ENCODE measurements at places on chromosomes 6 and 20.
A peak's percentile ranks its signal among the peaks of the same experiment; 100 is the strongest.

DNA sequence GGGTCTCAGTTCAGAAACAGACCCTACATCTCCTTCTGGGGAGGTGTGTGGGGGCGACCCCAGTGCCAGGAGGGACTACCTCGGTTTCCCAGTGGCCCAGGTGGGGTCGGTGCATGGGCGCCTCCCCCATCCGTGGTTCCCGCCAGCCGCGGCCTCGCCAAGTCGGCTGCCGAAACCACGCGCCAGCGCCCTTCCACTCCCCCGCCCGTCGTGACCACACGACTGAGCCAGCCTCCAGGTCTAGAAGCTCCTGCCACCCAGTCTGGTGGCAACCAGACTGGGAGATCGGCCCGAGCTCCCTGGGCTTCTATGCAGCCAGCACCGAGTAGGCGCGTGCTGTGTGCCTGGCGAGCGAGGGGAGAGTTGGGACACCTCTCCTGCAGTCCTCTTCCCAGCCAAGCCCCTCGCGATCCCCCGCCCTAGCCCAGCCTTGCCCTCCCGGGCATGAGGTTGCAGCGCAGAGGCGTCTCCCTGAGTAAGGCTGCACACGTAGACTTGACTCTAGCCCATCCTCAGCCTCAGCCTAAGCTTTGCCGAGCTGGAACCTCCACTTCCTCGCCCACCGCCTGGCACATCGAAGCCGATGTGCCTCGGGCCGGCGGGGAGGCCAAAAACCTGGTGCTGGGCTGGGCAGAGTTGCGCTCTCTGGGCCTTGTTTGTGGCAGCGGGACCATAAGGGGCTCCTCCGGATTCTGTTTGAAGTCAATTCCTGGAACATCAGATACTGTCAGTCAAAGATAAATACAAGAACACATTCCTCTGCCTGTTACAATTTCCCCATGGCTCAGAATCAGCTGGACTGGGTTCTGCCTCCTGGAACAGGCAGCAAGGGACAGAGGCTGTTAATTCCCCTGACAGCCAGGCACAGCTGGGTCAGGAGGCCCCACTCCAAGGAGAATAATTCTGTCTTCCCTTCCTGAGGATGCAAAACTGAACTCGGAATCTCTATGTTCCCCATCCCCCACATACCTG lies 1.5 kb upstream of the CPNE5 start:
- DNase-seq = no peak

- DNase-seq = no peak
Observed at GRCh38 chr6:158283304-158283980, 28.8 kb upstream of the TULP4 start.

- DNase-seq = no peak
Observed at GRCh38 chr6:104266922-104267321, 592.8 kb downstream of the HACE1 start.

- peak; percentile 98 for DNase-seq
Observed at GRCh38 chr6:31546958-31547726, at the start of gene NFKBIL1. Gene NFKBIL1, plus strand, starts transcription at chr6:31547608. Its CDS starts 87 bp downstream, at chr6:31547695.

- DNase-seq = no peak
Observed at GRCh38 chr6:165671222-165671768, 8.3 kb upstream of the PDE10A start.

DNA sequence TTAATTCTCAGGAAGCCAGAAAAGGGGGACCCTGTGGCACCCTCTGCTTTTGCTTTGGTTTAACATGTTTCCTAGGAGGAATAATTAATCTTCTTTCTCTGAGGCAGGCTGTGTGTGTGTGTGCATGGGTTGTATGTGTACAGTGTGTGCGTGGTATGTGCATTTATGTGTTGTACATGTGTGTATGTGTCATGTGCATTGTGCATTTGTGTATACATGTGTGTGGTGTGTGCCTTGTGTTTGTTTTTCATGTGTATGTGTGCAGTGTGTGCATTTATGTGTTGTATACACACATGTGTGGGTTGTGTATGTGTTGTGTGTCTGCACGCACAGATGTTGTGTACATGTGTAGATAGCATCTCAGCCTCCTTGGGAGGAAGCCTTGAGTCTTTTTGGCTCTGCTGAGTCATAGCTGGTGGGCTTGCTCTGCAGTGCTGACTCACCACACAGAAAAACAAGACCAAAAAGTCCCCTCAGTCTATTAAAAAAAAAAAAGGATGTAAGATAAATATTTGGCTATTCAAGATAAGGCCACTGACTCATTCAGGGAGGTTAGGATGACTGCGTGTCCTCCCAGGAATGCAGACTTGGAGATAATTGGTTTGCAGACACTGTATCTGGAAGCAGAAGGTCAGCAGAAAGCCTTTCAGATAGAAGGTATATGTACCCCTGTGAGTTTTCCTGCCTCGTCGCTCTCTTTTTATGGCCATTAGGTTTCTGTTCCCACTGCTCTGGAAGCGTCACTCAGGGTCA lies 58.6 kb downstream of the SYNJ2 start:
- no peak for DNase-seq

- DNase-seq = no peak
Observed at GRCh38 chr6:23790756-23791155, 335.3 kb upstream of the NRSN1 start.

DNA sequence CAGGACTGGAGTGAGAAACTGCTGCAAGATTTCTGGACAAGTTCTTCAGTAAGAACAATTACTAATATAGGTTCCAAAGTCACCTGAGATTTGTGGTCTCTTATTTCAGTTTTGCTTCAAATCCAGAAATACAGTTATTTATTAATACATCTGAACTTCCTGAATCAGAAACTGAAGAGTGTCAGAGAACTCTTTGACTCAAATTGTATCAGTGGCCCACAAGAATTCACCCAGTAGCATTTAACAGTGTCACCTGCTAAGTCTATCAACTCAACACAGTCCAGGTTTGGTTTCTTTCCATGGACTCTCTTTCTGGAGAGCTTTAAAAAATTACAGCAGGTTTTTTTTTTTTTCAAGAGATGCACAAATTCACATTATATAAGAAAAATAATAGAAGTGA lies 18.8 kb upstream of the NHSL1 start:
- no peak for DNase-seq

- DNase-seq = no peak
Observed at GRCh38 chr20:1702855-1703254, 45.3 kb upstream of the SIRPG start.

- DNase-seq = no peak
Observed at GRCh38 chr6:21340573-21340972, 253.0 kb upstream of the SOX4 start.

DNA sequence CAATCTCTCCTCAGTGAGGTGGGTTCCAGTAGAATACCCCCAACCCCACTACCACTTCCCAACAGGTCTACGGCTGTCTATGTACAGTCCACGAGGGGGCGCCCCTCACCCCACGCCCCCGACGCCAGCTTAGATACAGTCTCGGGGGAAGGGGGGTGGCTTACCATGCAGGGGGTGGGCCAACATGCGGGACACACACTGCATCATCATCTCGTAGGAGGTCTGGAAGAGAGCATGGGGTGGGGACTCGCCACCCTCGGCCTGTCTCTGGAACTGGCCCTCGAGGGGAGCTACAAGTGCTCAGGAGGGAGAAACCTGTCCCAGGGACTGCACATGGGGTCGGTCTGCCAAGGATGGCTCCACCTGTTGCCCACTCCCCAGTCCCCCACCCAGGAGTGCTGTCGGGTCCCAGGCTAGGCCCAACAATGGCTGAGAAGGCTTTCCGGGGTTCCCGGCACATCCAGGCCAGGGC lies 8.5 kb downstream of the MTCH1 start:
- DNase-seq = no peak

- peak; percentile 52 for DNase-seq
Observed at GRCh38 chr20:37567671-37568588, 40.3 kb upstream of the BLCAP start.

- DNase-seq = no peak
Observed at GRCh38 chr6:46586906-46587305, 65.7 kb downstream of the CYP39A1 start.

- DNase-seq = no peak
Observed at GRCh38 chr6:25027221-25027916, 91.6 kb upstream of the RIPOR2 start.

DNA sequence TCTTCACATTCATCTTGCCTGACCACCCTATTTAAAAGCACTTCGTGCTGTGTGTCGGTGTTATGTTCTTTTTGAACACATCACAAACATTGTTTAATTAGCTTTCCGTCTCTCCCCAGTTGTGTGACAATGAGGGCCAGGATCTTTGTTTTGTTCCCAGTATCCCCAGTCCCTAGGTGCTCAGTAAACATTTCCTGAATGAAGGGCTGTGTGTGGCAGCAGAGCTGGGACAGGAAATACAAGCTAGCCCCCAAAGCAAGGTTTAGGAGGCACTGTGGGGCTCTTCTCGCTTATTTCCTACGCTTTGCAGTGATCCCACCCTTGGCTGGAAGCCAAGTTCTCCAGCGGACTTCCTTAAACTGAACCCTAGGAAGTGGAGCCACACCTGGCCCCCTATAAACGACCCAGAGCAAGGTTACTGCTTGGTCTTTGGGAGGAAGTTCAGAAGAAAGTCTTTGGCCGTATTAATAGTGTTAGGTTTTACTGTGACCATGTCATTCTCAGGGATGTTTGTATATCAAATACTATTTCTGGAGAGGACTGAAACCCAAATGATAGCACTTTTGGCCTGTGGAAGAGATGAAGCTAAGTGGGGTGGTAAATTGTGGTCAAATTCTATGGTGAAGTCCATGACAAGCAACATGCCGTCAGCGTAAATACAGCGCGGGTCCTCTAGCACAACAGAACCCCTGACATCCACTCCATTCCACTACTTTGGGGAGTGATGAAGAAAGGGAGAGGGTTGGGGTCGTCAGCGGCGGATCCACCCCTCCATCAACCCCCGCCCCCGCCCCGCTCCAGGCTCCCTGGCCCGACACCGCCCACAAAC lies 570 bp upstream of the FANCE start:
- no peak for DNase-seq

DNA sequence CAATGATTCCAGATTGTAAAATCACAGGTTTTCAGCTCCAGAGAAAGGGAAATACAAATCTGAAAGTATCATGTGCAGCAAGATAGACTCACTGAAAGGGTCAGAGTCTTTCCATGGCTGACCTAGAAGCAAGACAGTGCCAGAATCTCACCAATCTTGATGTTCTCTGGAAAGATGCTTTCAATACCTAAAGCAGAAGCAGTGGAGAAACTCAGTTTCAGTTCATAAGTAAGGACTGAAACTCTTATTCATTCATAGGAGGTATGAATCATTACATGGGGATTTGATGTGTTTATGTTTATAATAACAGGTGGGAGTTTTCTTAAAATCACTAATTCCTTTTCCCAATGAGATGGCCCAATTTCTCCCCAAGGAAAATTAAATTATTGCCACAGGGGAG lies 42.5 kb downstream of the SLC2A12 start:
- DNase-seq = no peak

- DNase-seq = no peak
Observed at GRCh38 chr6:15389765-15390723, 144.2 kb downstream of the JARID2 start.

- DNase-seq = no peak
Observed at GRCh38 chr20:11902285-11902697, 15.4 kb upstream of the BTBD3 start.

DNA sequence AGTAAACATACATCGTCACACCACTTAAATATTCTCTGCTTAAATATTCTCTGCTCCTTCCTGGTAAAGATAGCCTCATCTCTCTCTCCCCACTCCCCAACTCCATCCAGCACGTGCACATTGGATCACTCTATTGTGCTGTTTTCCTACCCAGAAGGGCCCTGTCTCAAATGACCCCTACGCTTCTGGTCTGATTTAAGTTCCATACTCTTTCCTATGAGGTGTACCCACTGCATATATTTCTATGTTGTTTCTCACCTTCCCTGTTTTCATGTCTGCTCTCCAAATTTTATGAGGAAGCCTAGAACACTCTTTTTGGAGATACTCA lies 53.7 kb downstream of the HFE start:
- DNase-seq = no peak

DNA sequence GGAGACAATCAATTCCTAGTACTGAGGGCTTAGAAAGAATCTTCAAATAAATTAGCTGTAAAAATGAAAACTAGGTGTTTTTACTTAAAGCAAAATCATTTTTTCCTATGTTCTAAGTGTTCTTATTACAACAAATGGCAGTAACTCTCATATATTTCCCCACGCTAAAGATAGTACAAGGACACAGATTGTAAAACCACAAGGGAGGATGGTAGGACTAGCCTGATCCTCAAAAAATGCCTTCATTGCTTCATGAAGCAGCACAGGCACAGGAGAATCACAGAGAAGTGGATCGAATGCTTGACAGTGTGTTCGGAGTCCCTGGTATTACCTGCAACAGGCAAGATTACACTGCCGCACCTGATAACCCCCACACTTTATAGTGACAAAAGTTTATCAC lies 58.5 kb downstream of the SAMD3 start:
- no peak for DNase-seq

- DNase-seq = no peak
Observed at GRCh38 chr20:15638816-15639215, 934.4 kb downstream of the KIF16B start.

DNA sequence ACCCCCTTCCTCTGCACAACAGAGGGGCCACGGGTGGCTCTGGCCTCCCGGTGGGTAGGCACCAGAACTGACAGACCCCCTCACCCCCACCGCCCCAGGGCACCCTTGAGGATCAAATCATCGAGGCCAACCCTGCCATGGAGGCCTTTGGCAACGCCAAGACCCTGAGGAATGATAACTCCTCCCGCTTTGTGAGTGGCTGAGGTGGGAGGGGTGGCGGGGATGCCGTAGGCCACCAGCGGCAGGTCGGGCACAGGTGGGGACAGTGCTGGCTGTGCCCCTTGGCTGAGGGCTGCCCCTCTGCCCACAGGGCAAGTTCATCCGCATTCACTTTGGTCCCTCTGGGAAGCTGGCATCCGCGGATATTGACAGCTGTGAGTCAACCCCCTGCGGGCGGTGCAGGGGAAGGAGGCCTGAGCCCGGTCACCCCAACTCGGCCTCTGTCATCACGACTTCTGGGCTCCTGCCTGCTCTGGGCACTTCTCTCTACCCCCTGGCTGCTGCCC lies 29.1 kb downstream of the MYH7B start:
- no peak for DNase-seq

DNA sequence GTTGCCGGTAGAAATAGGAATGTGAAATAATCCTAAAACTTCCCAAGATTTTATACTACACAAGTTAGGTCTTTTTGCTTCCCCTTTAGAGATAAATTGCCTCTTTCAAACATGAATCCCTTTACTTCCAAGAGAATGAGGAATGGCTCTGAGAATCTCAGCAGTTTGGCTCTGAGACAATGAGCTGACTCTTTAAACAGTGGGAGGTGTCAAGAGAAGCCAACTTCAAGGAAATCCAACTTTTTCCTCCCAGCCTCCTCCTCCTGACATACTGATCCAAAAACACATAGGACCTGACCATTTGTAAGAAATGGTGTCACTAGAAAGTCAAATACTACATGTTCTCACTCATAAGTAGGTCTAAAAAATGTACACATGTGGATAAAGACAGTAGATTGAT lies 154.2 kb downstream of the ALDH8A1 start:
- no peak for DNase-seq

GRCh38 chr20:19498756-19499155 lies 259.3 kb upstream of the RIN2 start:
- DNase-seq = no peak

All from NCI-H345 (cell line).